CD4-positive, alpha-beta T cell treated with Interleukin-1 beta for 1 hour (primary cell): ENCODE measurements at places on chromosomes 5 and 9.

- no peak for DNase-seq
Observed at GRCh38 chr9:761176-761792, 80.2 kb upstream of the DMRT1 start.

- DNase-seq, result no peak
Observed at GRCh38 chr9:20112205-20112783, 323.5 kb upstream of the SLC24A2 start.

DNA sequence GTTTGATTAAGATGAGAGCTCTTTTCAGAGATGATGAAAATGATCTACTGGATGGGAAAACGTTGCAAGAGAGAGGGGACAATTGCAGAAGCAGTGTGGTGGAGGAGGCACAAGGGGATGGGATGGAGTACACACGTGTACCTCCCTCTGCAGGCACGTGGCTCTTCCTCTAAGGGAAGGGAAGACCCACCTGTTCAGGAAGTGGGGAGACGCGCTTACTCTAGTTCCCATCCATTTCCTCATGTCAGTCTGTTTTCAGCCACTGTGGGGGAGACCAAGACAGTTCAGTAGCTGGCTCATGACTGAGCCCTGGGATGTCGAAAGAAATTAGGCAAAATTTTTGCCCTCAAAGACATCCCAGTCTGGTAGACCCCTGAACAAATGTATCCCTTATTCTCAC lies 619.2 kb upstream of the CLINT1 start:
- no peak for DNase-seq

GRCh38 chr9:112761912-112762655 lies 11.5 kb downstream of the SNX30 start:
- no peak for DNase-seq

GRCh38 chr9:33124751-33125381 lies 42.3 kb downstream of the B4GALT1 start:
- DNase-seq, result no peak

GRCh38 chr5:5497152-5497788 lies 74.8 kb downstream of the ICE1 start:
- DNase-seq, result peak; percentile 22

DNA sequence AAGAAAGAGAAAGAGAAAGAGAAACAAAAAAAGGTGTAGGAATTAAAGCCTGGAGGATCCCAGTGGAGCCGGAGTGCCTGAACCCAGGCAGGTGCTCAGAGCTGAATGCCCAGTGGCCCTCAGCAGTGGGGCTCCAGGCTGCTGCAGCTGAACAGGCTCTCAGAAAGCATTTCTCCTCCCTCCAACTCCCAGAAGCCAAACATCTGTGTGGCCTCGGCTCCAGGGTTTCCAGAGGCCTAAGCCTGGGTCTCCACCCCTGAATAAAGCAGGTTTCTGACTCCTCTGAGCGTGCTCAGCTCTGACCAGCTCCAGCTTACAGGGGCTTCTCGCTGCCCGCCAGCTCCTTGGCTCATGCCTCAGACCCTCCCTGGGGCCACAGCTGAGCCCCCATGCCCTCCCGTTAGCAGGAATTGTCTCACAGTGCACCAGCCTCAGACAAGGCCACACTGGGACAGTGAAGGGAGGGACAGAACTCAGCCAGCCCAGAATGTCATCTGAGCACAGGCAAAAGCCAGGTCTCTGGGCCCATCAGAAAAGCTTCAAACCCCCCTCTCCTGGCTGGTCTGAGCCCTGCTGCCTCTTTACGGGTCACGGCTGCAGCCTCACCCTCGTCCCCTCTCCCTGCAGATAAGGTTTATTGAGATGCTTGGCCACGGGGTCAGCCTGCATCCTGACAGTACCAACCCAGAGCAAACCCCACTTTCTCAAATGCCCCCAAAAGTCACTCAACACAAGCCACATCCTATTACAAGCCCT lies 114.4 kb upstream of the PPP1R26 start:
- no peak for DNase-seq

DNA sequence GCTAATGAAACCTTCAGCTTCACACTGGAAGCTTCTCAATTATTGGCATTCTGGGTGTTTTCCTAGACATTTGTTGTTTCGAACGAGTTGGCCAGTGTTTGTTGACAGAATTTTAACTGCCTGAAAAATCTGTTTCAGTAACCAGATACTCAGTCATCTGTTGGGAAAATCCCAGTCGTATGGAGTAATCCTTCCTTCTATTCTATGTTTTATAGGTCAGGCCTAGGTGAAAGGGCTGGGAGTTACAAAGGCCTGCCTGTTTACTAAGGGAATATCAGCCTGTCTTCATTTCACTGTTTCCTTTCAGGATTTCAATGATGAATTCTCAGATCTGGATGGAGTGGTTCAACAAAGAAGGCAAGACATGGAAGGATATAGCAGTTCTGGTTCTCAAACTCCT lies 59.9 kb downstream of the GRAMD2B start:
- no peak for DNase-seq

GRCh38 chr9:126080641-126081040 lies 246.0 kb upstream of the MVB12B start:
- DNase-seq, result no peak

DNA sequence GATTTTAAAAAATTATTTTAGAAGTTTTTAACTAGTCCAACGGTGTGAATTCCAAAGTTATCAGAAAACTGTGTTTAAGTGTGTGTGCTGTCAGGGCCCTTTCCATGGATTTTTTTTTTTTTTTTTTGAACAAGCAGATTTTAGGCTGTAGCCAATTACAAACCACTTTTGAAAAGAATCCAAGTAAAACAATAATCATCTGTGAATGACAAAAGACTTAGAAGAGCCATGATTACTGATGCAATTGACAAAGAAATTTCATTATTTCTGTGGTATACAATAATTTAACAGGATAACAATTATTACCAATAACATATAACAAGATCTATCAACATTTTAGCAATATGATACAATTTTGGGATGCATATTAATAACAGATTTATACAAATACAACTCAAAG lies 16.2 kb upstream of the PAIP1 start:
- no peak for DNase-seq

DNA sequence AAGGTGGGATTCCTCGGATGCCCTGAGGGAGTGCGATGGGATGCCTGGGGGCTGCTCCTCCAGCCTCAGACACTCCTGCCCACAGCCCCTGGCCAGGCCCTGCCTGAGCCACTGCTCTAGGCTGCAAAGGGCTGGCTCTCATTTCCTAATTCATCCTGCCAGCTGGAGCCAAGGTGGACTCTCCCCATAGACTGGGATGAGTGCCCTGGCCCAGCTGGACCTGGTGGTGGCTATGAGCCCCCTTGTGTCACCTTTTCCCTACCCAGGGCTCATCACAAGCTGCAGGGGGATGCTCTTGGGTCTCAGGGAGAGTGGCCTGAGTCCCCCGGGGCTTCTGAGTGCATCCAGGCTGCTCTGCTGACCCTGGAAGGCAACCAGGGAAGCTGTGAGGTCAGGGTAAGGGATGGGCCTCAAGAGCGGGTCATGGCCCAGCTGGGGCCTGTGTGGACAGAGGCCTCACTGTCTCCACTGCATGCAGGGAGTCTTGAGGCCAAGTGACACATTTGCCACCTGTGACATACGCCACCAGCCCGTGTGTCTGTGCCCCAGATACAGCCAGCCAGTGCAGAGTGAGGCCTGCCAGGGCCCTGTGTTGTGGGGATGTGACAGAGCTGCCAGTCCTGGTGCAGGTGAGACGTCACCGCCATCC lies 102.7 kb upstream of the IER5L start:
- DNase-seq, result no peak

- no peak for DNase-seq
Observed at GRCh38 chr5:116892993-116893392, 318.4 kb upstream of the SEMA6A start.

GRCh38 chr5:65819215-65819904 lies 97.4 kb downstream of the NLN start:
- no peak for DNase-seq

DNA sequence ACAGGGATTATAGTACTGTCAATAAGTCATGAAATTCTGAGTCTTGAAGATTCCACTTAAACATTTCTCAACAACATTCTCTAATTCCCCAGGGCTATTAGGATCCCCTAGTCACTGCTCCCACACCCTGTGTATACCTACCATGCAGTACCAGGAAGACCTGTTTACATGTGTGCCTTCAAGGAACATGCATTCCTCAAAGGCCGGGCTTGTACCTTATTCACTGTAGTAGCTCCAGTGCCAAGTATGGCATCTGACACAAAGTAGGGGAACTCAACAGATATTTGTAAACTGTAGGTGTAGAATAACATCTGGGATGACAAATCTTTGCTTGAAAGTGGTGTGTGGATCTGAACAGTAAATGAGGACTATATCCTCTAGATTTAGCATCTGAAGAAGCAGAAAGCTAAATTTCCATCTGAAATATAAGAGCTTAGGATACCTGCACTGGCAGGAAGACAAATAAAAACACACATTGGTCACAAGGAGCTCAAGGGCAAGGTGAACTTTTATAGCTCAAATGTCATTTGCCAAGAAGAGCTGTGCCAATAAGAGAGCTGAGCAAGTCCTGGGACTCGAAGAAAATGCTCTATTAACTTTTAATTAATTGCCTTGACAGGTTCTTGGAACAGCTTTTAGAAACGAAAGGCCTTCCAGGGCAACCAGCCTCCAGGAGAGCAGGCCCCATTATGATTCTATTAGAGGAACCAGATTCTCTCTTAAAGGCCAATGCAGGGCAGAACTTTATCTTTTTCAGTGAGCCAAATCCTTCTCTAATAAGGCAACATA lies 52.3 kb upstream of the MYOT start:
- DNase-seq, result no peak

DNA sequence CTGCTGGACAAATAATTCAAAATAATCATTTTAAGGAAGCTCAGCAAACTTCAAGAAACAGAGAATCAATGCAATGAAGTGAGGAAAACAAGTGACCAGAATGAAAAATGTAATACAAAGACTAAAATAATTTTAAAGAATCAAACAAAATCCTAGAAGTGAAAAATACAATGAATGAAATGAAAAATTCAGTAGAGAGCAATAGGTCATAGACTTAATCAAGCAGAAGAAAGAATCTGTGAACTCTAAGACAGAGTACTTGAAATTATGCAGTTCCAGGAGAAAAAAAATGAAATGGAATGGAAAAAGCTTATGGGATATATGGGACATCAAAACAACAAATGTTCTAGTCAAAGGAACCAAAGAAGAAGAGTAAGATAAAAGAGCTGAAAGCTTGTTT lies 11.8 kb upstream of the ZDHHC21 start:
- no peak for DNase-seq

DNA sequence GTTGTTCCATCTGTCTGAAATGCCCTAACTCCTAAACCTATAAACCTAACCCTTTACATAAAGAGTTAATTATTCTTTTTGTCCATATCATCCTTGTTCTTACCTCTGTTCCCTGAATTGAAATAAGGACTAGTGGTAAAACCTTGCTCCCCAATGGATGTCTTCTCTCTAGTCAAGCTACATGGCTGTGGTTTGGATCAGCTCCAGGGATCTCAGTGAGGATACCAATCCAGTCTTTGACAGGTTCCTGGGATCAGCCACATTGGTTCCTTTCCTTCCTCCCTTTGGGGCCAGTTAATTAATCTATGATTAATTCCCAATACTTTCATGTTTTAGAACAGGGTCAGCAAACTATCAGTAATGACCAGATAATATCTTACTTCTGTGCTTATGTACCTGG lies 151.6 kb downstream of the SIL1 start:
- DNase-seq, result no peak

GRCh38 chr5:29134418-29134817 lies 2059.1 kb upstream of the CDH6 start:
- no peak for DNase-seq

- no peak for DNase-seq
Observed at GRCh38 chr9:86185872-86186271, 73.6 kb downstream of the C9orf153 start.
